Renal cortical epithelial cell (primary cell): ENCODE measurements at places on chromosomes 4 and X.

DNA sequence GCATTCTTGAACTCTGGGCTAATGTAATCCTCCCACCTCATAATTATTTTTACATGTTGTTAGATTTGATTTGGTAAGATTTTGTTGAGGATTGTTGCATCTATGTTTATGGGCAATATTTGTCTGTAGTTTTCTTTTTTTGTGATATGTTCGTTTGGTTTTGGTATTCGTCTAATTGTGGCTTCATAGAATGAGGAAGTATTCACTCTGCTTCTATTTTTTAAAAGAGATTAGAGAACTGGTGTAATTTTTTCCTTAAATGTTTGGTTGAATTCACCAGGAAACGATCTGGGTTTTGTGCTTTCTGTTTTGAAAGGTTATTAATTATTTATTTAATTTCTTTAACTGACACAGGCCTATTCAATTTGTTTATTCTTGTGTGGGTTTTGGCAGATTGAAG is 161.2 kb upstream of the NUDT6 start:
- DNase-seq: no peak

GRCh38 chr4:7941965-7942496 is 2.4 kb upstream of the AFAP1 start:
- no peak for DNase-seq

DNA sequence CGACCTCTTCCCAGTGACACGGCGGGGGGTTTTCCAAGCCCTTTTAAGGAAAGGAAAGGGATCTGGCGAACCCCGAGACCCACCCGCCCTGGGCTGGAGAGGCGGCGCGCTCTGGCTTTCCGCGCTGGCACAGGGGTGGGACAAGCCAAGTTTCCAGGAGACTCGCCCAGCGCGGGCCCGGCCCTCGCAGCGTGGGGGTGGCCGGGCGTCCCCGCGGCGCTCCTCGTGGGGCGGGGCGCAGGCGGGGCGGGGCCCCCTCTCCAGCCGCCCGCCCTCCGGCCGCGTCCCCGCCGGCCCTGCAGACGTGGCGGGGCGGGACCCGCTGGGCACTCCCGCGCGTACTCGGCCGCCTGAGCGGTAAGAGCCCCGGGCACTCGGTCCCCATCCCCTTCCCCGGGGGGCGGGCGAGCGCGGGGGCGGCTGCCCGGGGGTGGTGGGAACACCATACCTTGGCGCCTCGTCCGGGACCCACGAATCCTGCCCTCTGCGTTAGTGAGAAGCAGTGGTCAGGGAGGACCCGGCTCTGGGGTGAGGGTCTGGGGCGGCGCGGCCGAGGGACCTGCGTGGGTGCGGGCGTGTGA is at the start of gene FAM114A1:
FAM114A1 (plus strand) TSS at position 329 of the 581 bp plus-strand sequence. CDS start 10,273 bp downstream, outside the sequence.
- peak; percentile 39 for DNase-seq

DNA sequence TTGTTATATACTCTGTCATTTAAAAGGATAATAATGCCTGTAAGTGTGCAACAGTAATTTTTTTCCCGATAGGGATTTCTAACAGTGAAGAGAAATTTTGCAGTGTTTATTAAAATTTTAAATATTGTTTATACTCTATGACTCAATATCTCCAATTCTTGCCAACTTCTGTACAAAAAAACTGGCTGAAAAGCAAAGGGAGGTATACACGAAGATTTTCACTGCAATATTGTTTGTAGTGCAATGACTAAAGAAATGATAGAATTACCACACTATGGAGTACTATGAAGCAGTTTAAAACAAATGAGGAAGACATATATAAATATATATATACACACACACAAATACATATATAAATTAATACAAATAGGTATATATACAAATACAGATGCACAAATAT is 187.9 kb upstream of the IL15 start:
- DNase-seq: no peak

- peak; percentile 51 for DNase-seq
Observed at GRCh38 chr4:30714408-30715031, 5.6 kb upstream of the PCDH7 start.

DNA sequence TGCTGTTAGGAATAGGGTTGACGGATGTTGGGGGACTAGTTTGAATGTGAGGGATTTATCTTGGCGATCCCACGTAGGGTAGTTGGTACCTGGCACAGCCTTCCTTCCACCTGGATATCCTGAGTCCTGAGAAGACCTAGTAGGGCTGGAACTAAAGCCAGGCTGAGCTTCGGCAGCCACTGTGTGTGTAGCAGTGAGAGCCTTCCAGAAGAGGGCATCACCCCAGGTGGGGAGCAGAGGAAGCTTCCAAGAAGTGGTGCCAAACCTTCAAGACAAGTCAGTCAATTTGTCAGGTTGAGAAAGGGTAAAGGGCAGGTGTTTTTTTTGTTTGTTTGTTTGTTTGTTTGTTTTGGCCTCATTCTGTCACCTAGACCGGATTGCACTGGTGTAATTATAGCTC is 1.2 kb upstream of the FGFBP2 start:
- DNase-seq: no peak

- no peak for DNase-seq
Observed at GRCh38 chrX:154019061-154019621, 561 bp downstream of the IRAK1 start.

GRCh38 chr4:163764569-163764968 is 270.1 kb downstream of the TMA16 start:
- DNase-seq: peak; percentile 2

DNA sequence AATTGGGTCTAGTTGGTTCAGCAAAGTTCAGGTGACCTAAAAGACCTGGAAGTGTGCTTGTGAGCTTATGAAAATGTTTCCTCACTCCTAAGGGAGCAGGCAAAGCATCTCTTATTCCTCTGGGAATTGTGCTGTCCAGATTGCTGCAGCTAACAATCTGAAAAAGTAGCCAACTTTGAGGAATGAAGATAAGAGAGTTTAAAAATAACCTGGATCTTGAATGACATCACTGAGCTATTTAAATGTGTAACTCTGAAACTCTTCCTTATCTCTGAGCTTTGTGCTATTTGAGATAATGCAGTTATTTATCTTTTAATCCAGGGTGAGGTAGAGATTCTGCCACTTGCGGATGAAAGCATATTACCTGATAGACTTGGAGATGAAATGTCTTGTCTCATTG is 384.8 kb downstream of the PPP4R3C start:
- no peak for DNase-seq

DNA sequence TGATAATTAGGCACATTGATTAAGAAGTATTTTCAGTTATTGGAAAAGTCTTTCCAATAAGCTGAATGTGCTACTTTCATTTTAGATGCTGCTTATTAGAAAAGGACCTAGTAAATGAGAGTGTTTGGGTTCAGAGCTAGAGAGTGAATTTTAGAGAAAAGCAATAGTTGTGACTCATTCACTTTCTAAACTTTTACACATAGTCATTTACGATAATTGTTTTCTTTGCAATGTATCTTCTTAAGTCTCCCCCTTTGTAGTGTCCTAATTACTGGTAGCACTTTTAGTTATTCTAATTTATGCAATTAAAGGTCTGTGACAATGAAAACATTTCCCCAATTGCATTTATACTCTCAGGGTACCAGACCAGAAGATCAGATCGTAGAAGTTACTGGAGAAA is 1.3 kb downstream of the IL21 start:
- no peak for DNase-seq

DNA sequence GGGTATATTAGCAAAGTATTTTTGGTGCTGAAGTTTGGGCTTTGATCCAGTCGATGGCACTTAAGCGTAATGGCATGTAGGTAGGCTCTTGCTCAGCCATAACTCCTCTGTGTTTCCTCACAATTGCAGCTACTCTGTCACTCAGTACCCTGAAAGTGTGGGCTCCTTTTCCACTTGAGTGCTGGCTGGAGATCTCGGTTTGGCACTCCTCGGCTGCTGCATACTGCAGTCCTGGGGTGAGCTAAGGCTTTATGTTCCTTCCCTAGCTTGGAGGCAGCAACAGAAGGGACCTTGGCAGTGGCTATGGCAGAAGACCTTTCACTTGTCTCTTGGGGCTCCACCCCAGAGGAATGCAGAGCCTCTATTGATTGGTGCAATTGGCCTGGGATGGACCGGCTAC is 106.7 kb upstream of the GRXCR1 start:
- DNase-seq: no peak

GRCh38 chr4:48439988-48440387 is 43.2 kb upstream of the SLC10A4 start:
- DNase-seq: no peak

DNA sequence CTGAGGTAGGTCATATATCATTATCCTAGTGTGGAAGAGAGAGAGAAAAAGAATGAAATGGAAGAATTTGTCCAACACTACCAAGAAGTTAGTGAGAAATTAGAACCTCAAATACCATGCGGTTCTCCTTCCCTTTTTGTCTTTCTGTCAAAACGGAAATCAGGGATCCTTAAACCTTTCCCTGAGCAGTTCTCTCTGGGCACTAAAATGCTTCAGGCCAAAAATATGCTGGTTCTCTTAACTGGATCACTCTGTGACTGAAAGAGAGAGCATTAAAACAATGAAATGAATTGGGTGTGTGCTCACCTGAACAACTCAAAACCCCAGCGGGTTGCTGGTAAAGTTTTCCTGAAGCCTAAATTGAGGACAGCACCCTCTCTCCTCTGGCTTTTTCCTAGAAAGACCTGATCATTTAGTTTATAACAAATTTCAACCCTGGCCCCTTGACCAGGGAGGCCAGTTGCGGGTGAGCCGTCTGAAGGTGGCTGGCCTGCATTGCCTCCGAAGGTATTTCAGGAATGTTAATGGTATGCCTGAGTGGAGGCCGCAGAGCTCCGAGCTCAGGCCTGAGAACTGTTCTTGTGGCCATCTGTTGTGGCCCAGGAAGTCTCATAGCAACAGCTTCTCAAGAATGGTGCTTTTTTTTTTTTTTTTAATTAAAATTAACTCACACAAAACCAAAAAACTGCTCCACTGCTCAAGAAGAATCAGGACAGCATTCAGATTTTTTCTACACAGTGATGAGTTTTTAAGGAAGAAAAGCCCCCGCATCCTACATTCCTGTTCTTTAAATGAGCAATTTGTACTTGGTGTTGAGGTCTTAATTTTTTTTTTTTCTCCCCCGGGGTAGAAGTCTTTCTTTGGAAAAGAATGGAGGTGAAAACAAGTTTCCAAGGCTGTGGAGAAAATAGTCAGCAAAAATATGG is 155.1 kb downstream of the SHROOM3 start:
- DNase-seq: peak; percentile 99

DNA sequence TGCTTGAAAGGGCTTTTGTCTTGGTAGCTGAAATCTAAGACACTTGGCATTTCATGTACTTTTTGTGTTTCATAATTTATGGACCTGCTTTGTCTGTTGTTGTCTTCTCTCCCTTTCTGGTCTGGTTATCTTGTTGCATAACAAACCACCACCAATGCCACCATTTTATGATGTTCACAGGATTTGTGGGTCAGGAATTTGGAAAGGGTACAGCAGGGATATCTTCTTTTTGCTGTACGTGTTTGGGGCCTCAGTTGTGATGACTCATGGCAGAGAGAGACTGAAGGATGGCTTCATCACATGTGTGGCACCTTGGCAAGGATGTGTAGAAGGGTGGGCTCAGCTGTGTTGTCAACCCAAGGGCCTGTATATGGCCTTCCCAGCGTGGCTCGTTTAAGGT is 35.2 kb downstream of the KDM6A start:
- DNase-seq: no peak

- peak; percentile 9 for DNase-seq
Observed at GRCh38 chrX:16882169-16882568, 12.0 kb upstream of the RBBP7 start.

DNA sequence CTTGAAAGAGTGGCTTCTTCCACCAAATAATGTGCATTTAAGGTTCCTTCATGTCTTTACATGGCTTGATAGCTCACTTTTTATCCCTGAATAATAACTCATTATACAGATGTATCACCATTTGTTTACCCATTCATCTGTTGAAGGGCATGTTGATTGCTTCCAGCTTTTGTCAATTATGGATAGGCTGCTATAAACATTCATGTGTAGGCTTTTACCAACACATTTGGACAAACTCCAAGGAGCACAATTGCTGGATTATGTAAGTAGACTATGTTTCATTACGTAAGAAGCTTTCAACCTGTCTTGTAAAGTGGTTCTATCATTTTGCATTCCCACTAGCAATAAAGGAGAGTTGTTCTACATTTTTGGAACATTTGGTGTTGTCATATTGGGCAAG is 2637.0 kb downstream of the PCDH7 start:
- no peak for DNase-seq

DNA sequence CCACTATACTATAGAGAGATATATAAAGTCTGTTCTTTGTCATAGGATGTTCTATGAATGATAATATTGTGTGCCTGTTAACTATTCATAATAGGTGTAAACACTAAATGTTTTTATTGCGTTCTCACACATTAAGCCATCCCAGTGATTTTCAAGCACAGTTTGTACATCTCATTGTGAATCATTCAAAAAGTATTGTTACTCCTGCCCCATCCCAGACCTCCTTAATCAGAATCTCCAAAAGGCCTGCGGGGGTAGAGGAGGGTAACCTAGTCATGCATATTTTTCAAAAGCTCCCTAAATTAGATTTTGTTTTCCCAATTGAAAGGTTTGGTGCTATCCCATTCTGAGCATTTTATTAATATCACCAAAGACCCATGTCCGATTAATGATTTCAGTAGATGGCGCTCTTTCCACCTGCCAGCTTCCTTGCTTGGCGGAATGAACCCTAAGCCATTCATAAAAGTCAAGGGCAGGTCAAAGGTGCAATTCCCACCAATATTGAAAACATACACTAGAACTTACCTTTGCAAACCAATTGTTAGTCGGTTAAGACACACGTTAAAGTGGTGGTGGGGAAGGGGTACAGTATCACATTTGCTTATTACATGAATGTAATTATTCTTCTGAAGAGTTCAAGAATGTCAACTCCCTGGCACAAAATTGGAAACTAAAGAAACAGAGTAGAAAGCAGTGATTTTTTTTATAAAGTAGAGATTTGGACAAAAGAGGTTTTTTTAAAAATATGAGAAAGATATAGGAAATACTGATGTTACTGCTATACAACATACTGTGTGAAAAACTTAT is 5.8 kb upstream of the TET2 start:
- no peak for DNase-seq

GRCh38 chr4:178799204-178799603 is 1357.0 kb upstream of the AGA start:
- DNase-seq: no peak

- DNase-seq: peak; percentile 13
Observed at GRCh38 chr4:3248811-3249661, at the start of gene MSANTD1. Gene MSANTD1, plus strand, starts transcription at chr4:3249159. Its CDS starts 64 bp downstream, at chr4:3249223.

- no peak for DNase-seq
Observed at GRCh38 chr4:155565776-155566175, 100.9 kb upstream of the GUCY1A1 start.

GRCh38 chr4:183563874-183564273 is 59.0 kb downstream of the ING2 start:
- DNase-seq: peak; percentile 93

GRCh38 chr4:124939908-124940307 is 227.4 kb upstream of the ANKRD50 start:
- DNase-seq: no peak

GRCh38 chr4:80199947-80200346 is 2.6 kb downstream of the PRDM8 start:
- no peak for DNase-seq

GRCh38 chrX:153463031-153463430 is 7.3 kb downstream of the HAUS7 start:
- peak; percentile 11 for DNase-seq

DNA sequence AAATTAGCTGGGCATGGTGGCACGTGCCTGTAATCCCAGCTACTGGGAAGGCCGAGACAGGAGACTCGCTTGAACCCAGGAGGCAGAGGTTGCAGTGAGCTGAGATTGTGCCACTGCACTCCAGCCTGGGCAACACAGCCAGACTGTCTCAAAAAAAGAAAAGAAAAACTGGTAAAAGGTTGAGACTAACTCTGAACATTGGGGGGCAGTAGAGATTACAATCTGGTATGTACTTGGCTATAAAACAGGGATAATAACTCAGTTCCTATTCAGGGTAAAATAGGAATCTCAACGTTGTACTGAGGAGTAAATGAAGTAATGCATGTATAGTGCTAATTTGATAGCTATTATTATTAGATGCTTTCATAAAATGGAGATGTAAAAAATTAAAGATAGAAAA is 12.5 kb upstream of the KLF8 start:
- peak; percentile 30 for DNase-seq
